ENCODE measurements at places on chromosomes 6 and 20. TPM values are rescaled to one million over a fixed set of nuclear protein-coding genes. Genes with fewer than 3 reads are reported as not detected.

The LRRC73 gene
- total RNA-seq: 7.0 TPM

The HS3ST5 gene
- 0.26 TPM for total RNA-seq

The PTK6 gene
- total RNA-seq: 11.0 TPM

DNA sequence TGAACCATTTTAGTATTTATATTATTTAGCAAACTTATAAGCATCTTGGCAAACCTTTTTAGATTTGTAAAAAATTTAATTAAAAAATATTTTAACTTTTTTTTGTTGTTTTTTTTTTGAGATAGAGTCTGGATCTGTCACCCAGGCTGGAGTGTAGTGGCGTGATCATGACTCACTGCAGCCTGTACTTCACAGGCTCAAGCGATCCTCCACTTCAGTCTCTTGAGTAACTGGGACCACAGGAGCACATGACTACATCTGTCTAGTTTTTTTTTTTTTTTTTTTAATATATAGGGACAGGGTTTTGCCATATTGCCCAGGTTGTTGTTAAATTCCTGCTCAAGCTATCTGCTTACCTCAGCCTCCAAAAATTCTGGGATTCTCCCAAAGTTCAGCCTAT is 161.1 kb downstream of the EYS start:
- no peak for DNase-seq

DNA sequence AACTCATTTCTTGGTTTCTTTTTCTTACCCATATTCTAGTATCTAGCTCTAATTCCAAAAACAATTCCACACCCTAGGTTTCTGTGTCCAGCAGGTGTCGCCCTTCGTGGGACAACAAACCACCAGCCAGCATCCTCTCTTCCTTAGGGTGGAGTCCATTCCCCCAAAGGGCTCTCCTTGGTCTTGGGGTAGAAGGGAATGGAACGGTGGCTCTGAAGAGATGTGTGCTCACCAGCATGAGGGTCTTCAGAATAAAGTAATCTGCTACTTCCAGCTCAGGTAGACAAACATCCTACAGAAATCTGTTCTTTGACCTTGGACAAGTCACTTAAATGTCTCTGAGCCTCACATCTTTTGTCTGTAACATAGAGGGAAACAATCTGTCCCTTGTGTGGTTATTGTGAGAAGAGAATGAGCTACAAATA is 7.2 kb downstream of the HLA-DMB start:
- DNase-seq: peak; percentile 81

GRCh38 chr20:18589941-18590674 is 2.3 kb downstream of the DTD1 start:
- no peak for DNase-seq

- DNase-seq: peak; percentile 10
Measured at GRCh38 chr20:43824309-43825050, 90.2 kb upstream of the TOX2 start.
